Stimulated activated CD4-positive, alpha-beta T cell treated with anti-CD3 and anti-CD28 coated beads, Interleukin-1b, Interleukin-23, amount 100 ng/mL, for 48 hours (primary cell): ENCODE measurements at places on chromosomes 4 and X.

- DNase-seq = no peak
Observed at GRCh38 chrX:16659321-16659720, 9.4 kb downstream of the S100G start.

GRCh38 chr4:150948710-150949109 is 66.4 kb downstream of the LRBA start:
- no peak for DNase-seq

GRCh38 chr4:140113653-140114052 is 40.3 kb downstream of the MAML3 start:
- no peak for DNase-seq

GRCh38 chr4:22179124-22179874 is 230.7 kb upstream of the KCNIP4 start:
- DNase-seq = no peak

DNA sequence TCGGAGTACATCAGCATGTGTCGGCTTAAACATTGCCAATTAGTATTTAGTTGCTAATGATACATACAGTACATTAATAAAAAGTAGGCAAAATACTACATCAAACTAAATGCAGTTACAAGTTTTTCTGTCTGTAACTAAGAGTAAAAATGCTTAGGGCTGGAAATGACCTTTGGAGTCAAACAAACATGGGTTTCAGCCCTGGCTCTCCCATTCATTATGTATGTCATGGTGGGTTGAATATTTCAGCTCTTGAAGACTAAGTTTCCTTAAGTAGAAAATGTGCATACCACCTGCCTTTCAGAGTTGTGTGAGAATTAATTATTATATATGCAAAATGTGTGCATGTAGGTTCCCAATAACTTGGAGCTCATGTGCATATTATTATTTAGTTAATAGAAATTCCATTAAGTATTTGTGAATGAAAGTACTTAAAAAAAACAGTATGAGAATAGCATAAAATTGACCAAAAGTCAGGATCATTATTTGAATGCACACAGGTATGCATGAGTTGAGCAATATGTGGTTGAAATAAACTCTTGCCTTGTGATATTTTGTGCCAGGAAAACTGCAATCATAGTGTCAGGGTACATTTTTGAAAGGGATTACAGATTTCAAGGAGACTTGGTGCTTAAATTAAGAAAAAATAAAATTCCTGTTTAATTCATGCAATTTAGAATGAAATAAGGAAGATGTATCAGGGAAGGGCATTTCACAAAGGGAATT is 2048.7 kb downstream of the PCDH7 start:
- no peak for DNase-seq

DNA sequence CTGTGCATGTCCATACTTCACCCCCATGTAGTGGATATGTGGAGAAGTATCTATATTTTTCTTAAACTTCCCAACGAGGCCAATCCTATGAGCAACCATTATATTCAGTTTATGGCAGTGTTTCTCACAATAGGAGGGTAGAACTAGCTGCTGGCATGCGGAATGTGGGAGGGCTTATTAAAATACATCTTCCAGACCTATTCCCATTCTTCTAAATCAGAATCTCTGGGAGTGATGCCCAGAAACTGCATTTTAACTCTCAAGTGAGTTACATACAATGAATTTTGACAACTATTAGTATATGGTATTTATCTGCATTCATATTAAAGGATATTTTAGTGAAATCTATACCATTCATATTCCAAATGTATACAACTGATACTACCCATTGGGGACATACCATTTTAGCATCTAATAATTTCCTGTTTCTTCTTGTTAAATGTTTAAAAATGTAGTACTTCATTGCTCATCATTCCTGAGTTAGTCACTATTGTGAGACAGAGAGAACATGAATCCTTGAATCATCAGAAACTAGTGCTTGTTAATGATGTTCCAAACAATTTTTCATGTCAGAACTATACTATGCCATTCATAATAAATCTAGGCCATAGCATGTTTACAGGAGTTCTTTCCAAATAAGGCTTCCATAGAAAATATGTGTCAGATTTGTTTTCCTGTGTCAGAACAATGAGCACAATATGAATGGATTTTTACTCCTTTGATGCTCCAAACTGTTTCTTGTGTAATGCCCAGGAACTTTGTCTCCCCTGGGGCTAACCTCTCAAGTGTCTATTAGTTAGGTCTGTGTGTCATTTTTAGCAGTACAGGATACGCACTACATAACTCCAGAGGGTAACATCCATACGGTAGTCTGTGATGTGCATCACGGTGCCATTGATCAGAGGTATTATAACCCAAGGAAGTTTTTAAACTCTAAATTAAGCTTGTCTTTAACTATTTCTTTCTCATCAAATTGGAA is 198.8 kb upstream of the BMP3 start:
- DNase-seq = no peak

DNA sequence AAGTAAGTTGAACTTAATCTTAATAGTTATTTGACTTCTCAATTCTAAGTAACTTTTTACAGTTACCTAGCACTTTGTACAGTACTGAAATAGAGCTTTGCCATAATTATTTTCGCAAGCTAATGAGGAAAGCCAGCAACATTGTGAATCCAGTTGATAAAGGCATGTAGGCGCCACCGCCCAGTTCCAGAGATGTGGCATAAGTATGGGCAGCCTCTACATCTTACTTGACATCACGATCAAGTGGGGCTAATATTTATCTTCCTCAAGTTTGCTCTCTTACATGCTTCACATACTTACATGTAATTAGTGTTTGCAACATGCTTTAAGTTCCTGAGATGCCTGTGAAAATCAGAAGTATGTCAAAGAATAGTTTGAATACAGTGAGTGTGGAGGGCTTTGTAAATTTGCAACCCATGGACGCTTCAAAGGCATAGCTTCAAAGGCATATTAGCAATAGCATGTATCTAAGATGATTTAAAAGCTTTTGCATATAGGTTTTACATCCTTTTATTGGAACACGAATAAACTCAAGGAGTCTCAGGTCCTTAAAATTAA is 34.9 kb upstream of the VCX3B start:
- DNase-seq = no peak

GRCh38 chrX:106621836-106622235 is 10.1 kb downstream of the RADX start:
- DNase-seq = no peak

DNA sequence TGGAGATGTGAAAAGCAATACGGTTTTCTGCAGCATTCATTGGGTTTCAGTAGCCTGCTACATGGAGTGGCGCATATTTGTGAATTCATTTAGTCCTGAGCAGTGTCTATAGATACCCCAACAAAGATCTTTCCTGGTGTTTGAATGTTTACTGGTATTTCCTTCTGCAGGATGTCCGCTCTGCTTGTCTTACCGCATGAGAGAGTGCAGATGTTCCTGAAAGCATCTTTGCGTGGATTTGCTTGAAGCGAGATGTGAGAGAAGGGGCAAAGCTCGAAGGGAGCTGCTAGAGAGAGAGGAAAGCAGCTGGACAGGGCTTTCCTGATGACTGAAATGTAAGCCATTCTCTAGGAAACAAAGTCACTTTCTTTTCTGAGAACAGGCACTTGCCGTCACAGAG is 40.9 kb upstream of the GYPA start:
- no peak for DNase-seq

GRCh38 chr4:57865264-57865663 is 755.1 kb upstream of the IGFBP7 start:
- DNase-seq = no peak

DNA sequence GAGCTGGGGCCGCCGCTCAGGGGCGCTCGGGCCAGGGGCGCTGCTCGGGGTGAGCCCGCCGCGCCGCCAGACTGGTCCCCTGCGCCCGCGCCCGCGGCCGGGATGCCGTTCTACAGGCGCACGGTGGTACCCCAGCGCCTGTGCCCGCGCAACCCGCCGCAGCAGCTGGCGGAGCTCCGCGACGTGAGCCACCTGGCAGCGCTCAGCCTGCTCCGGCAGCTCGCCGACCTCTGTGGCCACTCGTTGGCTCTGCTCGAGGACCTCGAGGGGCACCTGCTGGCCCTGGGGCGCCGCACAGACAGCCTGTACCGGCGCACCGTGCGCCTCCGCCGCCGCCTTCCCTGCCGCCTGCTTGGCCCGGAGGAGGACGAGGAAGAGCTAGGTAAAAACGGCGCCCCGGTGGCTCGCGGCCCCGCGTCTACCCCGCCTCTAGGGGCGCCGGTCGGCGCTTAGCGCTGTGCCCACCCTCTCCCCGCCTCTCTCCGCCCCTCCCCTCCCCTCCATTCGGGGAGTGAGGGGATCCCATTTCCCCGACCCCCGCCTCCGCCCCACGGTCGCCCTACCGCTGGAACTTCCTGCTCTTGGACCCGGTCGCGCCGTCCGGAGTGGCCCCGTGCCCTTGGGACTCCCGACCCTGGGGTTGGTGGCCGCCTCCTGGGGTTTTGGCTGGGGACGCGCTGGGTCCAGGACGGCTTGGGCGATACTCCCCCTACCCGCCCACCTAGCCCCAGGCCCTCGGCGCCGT is 513 bp downstream of the NHSL2 start:
- DNase-seq = peak; percentile 10

- peak; percentile 50 for DNase-seq
Observed at GRCh38 chrX:44344194-44344593, 722 bp upstream of the EFHC2 start.

DNA sequence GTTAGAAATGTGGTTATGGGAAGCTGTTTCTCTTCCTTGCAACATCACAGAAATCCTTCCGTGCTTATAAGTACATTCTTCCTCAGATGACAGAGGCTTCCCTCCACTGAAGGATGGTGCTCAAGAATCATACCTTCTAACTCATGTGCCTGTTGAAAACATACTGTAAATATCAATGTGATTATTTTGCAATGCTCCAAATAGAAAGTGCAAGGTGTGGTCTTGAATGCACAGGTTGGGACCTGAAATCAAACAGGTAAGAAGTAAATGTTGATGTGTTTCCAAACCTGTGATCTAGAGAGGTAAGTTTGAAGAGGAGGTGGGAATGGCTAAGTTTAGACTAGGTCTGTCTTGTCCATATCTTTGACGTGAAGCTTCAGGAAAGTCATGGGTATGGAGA is 87.7 kb downstream of the ZNF518B start:
- no peak for DNase-seq

GRCh38 chr4:2304877-2305561 is 43.1 kb upstream of the MXD4 start:
- no peak for DNase-seq

DNA sequence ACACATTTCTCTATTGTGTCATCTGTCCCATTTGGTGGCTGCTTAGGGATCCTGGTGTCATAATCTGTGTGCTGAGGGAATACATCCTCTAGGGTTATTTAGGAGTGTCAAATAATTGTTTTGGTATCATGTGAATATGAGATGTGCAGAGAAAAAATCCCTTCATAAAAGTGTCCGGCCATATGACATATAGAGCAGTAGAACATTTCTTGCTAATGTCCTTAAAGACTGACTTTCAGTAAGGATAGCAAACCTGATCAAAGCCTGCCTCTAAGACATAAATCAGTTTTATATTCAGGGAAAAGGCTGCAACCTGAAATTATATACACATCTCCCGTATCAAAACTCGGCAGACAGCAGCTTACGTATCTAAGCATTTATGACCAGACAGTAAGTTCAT is 211.6 kb downstream of the ADAM29 start:
- DNase-seq = no peak

DNA sequence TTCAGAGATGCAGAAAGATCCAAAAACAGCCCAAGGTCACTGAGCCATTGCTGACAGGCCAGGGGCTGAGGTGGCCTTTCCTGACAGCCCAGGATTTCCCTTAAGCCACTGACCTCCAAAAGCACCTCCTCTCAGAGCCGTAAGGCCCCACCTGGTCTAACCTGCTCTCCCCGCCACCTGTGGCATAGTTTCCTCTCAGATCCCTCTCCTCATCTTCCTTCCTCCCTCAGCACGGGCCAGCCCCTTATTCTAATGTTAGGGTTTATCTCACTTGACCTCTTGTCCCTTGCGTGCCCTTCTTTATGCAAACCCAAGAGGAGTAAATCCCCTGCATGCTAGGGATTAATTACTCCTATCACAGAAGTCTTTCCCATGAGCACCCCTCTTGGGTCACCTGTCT is 113.0 kb downstream of the RBM47 start:
- no peak for DNase-seq

GRCh38 chr4:165783626-165784025 is 89.4 kb upstream of the TLL1 start:
- DNase-seq = no peak

GRCh38 chrX:129403974-129404669 is 119.2 kb downstream of the SMARCA1 start:
- no peak for DNase-seq

GRCh38 chr4:128823025-128823661 is 13.6 kb downstream of the JADE1 start:
- DNase-seq = no peak

DNA sequence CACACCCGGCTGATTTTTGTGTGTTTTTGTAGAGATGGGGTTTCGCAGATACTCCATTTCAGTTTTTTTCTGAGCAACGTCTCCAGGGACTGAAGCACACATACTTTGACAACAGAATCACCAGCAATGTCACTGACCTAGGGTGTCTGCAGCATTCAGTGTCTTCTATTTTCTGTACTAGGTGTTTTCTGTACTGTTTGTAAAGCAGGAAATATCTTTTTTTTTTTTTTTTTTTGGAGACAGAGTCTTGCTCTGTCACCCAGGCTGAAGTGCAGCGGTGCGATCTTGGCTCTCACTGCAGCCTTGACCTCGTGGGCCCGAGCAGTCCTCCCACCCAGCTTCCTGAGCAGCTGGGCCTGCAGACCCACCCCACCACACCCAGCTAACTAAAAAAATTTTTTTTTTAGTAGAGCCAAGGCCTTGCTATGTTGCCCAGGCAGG is 8.9 kb downstream of the ADD1 start:
- DNase-seq = no peak

- DNase-seq = no peak
Observed at GRCh38 chr4:118373614-118374255, 20.9 kb upstream of the PRSS12 start.

DNA sequence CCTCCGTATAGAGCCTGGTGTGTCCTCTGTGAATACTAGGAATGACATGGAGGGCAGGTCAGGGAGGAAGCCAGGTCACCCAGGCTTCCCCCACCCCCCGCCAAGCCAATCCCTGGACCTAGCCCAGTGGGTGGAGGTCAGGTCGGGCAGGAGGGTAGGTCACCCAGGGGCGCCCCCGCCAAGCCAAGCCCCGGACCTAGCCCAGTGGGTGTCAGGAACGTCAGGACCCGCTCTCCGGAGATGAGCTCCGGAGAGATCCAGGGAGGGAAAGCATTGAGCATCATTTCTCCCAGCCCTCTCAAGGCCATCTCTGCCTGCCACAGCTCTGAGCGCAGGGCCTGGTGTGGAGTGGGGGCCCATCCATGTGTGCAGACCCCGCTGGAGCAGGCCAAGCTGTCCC is 48.6 kb downstream of the WFS1 start:
- no peak for DNase-seq
